ENCODE measurements at places on chromosomes 6 and 20. TPM values are rescaled to one million over a fixed set of nuclear protein-coding genes. Genes with fewer than 3 reads are reported as not detected.

Gene ERMARD
- total RNA-seq: 16.3 TPM

Gene BMP7
- 0.38 TPM for total RNA-seq

Gene RAET1G
- total RNA-seq: not detected

Gene NDUFAF5
- total RNA-seq: 12.4 TPM

Gene TRMT11
- 11.6 TPM for total RNA-seq

Gene YTHDF1
- 18.2 TPM for total RNA-seq

Gene C6orf15
- not detected for total RNA-seq

Gene SLX4IP
- 3.0 TPM for total RNA-seq

Gene APCDD1L
- total RNA-seq: 0.13 TPM

Gene GABRR1
- total RNA-seq: not detected

Gene AGER
- 6.0 TPM for total RNA-seq

Gene NKAPL
- 0.45 TPM for total RNA-seq

DNA sequence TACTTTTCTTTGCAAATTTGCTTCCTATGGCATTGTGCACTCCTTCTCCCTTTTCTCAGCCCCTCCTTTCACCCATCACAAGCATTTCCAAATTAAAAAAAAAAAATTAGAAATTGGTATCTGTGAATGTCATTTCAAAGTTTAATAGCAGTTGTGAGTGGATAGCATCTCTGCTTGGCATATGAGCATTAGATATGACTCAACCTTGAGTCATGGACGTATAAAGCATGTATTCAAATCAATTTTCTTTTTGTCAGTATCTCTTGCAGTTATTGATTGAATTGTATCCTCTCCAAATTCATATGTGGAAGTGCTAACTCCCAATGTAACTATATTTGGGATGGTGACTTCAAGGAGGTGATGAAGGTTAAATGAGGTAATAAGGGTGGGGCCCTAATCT is 60.1 kb upstream of the MAP3K7 start:
- DNase-seq: no peak

DNA sequence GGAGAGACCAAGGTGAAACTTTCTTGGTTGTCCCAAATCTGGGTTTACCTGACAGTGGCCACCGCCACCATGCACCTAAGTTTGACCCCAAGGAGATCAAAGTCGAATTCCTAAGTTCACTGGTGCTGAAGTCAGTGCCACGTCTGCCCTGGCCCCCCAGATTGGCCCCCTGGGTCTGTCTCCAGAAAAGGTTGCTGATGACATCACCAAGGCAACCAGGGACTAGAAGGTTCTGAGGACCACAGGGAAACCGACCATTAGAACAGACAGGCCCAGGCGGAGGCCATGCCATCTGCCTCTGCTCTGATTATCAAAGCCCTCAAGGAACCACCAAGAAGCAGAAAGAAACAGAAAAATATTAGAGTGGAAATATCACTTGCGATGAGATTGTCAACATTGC is 91.2 kb downstream of the DLL1 start:
- no peak for DNase-seq

DNA sequence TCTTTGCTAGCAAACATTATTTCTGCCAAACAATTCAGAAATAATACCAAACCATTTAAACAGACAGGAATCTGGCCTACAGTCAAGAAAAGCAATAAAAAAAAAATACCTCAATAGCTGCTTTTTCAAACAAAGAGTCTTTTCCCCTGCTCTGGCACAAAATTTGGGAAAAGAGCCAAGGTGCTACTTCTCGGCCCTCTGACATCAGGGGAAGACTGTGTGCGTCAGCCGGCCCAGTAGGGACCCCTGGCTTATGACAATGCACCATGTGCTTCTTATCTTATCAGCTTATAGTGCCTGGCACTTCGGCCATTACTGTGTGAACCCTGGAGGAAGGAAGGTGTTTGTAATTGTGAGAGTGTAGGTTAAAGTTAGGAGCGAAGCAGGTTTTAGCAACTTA is 89.4 kb downstream of the PDE10A start:
- DNase-seq: no peak

DNA sequence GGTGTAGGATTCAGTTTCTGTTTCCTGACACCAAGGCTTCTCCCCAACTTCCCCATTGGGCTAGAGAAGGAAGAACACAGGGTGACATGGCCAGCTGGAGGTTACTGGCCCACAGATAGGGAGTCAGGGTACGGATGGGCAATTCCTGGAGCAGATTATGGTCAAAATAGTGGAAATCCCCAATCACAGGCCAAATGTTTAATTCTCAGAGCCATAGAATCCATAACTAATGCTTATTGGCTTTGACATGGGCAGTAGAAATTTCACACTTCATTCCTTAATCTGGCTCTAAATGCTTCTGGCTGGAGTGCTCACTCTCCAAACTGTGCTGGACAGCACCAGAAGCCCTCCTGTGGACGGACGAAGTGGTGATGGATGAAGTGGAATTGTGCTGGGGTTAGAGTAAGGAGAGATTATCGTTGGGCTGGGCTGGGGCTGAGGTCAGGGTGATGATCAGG is 887 bp downstream of the SIGLEC1 start:
- no peak for DNase-seq

DNA sequence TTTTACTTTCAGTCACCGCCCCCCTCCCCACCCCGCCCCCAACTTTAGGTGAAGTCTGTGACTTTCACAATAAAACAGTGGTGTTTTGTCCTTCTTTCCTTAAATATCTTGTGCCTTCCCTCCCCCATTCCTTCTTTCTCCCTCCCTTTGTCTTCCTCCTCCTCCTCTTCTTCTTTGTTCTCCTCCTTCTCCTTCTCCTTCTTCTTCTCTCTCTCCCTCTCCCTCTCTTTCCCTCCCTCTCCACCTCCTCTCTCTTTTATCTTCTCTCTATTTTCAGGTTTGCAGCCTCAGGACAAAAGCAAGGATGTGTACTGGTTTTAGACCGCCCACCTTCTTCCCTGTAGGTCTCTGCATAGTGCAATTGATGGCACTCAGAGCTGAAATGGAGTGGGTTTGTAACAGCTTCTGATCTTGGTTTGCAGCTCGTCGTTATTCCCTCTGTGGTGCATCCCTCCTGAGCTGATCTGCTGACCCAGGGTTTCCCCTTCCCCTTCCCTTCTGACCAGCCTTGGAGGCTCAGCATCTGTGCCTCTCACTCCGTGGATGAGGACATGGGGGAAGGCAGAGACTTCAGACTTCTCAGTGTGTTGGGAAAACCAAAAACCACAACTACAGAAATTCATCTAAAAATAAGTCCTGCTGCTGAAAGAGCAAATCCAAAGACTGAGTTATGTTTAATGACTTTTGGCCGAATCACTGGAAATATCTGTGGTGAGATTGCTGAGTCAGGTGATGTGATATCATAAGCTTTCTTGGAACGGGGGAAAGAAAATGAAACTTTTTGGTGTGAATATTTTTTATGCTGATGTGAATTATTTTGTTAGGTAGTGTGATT is 6.9 kb downstream of the VGLL2 start:
- DNase-seq: no peak

GRCh38 chr6:17703256-17703694 is 3.5 kb downstream of the NUP153 start:
- peak; percentile 59 for DNase-seq

- no peak for DNase-seq
These were observed 521 bp upstream of the LKAAEAR1 start for GRCh38 chr20:64084685-64085152.

DNA sequence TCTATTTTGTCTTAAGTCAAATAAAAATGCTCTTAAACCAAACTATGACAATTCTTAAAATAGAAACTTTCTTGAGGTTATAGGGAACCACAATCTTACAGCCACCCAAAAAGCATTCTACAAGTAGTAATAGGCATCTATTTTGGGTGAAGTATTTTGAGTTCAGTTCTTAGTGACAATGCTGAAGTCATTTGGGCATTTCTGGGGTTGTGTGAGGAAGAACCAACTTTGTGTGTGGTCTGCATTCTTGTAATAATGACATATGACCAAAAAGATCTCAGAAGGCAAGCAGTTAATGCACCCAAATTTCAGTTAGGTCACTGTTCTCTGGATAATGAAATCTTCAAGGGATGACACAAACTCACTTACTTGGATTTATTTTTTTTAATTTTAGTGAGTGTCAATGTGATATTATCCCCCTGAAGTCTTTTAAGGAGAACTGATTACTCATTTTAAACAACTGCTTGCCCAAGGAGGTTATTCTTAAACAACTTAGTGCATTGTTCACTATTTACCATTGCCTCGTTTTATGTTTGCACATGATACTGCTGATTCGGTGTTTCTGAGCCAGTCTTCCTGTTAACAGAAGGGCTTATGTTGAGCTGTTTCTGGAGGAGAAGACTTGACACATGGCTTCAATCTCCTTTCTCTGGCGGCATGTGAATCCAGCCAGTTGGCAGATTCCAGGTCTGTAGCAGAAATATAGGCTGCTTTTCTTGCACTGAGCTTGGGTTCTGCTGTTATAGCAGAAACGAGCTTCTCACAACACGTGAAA is 618.9 kb downstream of the BCKDHB start:
- DNase-seq: no peak

GRCh38 chr6:131831392-131831791 is 23.6 kb downstream of the ENPP1 start:
- no peak for DNase-seq

DNA sequence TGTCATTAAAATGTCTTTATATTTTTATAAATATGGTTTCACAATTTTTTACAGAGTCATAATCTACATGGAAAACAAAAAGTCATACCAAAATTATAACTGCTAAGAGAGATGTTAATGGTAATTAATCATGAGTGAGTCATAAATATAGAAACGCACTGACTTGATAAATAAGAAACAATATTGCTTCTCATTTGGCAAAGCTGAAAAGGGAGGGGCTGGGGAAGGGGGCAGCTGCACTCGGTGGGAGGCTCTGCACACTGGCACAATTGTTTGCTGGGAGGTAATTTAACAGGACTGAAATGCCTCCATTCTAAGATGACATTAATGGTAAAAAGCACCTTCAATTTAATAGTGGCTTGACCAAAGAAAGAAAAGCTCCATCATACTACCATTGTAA is 133.3 kb upstream of the AGPAT4 start:
- no peak for DNase-seq

GRCh38 chr20:41048461-41049301 is 20.1 kb downstream of the TOP1 start:
- DNase-seq: no peak

- no peak for DNase-seq
These were observed 174.0 kb upstream of the RSPO3 start for GRCh38 chr6:126944512-126944911.

DNA sequence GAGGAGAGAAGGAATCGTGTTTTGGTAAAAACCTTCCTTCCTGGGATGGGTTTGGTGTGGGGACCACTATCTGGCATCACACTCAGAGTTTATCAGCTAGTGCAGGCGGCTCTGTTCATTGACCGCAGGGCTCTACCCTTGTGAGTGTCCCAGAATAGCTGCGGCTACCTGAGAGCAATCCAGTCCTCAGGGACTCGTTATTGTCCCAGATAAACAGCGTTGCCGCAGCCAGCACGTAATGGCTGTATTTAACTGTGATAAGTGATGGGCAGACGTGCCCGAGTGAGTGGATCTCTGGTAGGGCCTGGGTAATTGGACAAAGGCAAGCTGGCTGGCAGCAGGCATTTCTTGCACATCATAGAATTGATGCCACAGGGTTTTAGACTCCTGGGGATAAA is 163.3 kb downstream of the SOBP start:
- DNase-seq: no peak

DNA sequence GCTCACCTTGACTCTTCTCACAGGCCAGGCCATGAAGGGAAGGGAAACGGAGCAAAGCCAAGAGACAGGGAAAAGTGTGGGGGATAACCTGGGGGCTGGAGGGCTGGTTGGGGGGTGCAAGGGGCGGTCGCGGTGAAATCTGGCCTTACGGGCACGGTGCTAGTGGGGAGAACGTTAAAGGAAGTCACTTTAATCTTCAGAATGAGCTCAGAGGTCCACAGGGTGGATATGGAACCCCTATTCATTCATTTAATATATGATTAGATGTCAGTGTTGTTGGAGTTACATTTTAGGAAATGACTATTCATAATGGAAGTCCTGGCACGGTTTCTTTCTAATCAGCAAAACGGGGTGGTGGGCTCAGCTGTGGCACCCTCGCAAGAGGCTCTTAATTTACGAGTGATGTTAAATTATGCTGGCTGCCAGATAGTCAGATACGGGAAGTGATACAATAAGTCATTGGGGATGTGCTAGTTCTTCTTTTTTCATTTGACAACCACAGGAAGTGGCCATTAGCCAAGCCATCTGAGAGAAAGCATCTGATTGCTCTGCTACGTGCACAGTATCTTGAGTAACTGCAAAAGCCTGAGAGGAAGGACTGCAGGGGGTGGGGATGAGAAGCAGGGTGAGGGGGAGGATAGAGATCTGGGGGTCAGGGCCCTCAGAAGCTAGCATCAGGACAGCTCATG is 253.0 kb downstream of the QKI start:
- no peak for DNase-seq

DNA sequence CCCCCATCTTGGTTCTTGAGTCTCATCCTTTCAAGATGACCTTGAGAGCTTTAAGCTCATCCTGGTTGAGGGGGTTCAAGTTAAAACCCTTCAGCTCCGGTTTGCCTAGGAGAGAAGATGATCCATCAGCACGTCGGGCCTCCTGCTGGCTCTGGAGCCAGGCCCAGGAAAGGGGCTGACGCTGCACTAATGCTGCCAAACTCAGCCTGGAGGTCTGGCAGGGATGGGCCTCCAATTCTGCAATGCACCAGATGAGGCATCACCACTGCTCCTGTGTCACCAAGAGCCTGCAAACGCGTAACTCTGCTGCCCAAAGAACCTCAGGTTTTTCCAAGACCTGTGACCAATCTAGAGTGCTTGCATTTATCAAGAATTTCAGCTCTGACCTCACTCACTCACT is 6.1 kb downstream of the PDRG1 start:
- no peak for DNase-seq

DNA sequence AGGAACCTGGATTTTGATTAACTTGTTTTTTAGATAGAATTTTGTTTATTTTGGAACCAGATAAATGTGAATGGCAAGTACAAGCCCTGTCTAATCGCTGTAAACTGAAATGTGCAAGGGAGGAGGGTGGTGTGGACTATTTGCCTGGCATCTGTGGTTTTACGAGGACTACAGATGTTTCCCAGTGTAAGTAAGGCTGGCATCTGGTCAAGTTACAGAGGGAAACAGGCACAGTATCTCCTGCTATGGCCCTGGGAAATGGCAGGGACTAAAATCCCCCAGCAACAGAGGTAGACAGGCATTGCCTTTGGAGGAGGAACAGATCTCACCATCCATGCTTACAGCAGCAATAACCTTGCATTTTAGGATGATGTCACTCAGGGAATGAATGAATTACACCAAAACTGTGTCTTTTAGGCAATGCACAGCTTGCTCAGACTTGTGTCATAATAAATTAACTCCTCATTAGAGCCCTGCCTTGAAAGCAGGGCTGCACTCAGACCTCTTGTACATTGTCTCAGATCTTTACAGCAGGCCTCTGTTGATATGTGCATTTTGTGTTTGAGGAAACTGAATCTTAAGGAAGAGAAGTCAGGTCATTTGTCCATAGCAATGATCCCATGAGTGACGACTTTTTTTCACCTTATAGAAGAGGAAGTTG is 96.2 kb downstream of the TCP11 start:
- no peak for DNase-seq

- DNase-seq: no peak
These were observed 396 bp downstream of the RNASET2 start for GRCh38 chr6:166955865-166956443.

GRCh38 chr20:9068841-9069663 is at the start of gene PLCB4:
Gene PLCB4, plus strand, starts transcription at chr20:9069087. Its CDS starts 238,728 bp downstream, at chr20:9307815.
- DNase-seq: no peak

GRCh38 chr6:163291622-163292021 is 122.9 kb upstream of the QKI start:
- no peak for DNase-seq

GRCh38 chr6:69690986-69691385 is 105.8 kb downstream of the LMBRD1 start:
- no peak for DNase-seq
